DMS79 treated with DMSO at 0.1 percent for 48 hours (cell line): ENCODE measurements at places on chromosomes 3 and 15.

DNA sequence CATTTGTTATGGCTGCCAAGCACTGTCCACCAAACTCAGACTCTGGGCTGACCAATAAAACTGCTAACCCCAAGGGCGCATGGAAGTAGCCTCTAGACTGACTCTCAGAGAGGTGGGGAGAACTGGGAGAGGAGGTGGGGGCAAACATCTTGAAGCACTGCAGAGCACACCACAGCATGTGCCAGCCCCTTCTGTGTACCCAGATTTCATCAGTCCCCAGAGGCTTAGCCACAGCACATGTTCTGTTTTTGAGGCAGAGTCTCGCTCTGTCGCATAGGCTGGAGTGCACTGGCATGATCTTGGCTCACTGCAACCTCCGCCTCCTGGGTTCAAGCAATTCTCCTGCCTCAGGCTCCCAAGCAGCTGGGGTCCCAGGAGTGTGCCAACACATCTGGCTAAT is 119.5 kb upstream of the SPATA12 start:
- DNase-seq = no peak

DNA sequence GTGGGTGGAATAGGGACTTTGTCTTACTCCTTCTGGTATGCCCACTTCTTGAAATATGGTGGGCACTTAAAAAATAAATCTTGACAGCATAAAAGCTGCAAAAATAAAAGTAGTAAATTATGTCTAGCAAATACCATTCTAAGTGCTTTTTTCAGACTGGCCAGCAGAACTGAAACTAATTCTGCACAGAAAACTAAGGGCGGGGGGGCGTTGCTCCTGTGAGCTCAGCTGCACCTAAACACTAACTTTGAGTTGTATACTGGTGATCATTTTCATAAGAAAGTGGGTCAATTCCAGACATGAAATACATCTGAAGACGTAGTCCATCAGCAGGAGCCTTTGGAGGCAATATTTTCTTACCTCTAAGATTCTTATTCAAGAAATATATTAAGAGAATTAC is 114.8 kb downstream of the WDR76 start:
- DNase-seq = no peak

- no peak for DNase-seq
Observed at GRCh38 chr3:194312743-194313281, 38.3 kb downstream of the CPN2 start.

GRCh38 chr15:41878355-41878699 is 15.5 kb downstream of the SPTBN5 start:
- DNase-seq = peak; percentile 61

GRCh38 chr3:85572426-85572825 is 613.6 kb downstream of the CADM2 start:
- DNase-seq = no peak

DNA sequence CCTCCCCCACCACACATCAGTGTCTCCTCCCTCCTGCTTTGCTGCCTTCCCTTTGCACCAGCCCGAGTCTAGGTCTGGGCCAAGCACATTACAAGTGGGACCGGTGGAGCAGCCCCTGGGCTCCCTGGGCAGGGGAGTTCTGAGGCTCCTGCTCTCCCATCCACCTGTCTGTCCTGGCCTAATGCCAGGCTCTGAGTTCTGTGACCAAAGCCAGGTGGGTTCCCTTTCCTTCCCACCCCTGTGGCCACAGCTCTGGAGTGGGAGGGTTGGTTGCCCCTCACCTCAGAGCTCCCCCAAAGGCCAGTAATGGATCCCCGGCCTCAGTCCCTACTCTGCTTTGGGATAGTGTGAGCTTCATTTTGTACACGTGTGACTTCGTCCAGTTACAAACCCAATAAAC is 2.3 kb upstream of the ABCF3 start:
- DNase-seq = no peak

- DNase-seq = peak; percentile 59
Observed at GRCh38 chr15:50265620-50266019, at the start of gene HDC. TSS of gene HDC (minus strand) at chr15:50265726. CDS start at chr15:50265623, 103 bp downstream.

- DNase-seq = no peak
Observed at GRCh38 chr3:65936908-65937638, 101.6 kb downstream of the MAGI1 start.

DNA sequence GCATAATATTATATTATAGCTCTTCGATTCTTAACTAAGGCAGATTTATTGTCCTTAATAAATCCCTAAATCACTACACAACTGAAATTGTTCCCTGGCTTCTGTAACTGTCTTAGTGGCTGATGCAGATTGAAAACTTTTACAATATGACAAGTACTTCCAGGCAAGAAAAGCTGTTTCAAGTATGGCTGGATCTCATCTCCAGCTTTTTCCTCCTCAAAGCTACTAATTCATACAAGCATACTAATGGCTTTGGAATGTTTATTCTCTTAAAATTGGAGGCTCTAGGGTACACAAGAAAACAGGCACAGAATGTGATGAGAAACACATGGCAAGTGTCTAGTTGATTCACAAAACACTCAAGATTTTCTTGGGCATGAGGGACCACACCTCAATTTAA is 351.5 kb upstream of the ICE2 start:
- no peak for DNase-seq

DNA sequence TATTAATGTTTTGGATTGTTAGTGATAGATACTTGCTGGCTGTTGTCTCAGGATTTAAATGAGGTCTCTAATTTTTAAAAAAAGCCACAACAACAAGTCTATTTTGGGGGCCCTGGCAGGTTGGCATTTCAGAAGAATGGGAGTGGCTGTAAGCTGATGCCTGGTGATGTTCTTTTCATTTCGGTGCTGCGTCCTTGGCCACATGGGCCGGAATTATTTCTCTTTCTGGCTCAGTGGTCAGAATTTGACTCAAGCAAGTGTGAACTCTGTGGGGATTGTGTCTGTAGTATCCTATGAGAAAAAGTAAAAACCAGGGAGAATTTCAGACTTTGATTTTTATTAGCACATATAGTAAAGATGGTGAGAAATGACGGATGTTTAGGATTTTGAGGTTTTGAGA is 203.0 kb downstream of the AKAP13 start:
- no peak for DNase-seq

DNA sequence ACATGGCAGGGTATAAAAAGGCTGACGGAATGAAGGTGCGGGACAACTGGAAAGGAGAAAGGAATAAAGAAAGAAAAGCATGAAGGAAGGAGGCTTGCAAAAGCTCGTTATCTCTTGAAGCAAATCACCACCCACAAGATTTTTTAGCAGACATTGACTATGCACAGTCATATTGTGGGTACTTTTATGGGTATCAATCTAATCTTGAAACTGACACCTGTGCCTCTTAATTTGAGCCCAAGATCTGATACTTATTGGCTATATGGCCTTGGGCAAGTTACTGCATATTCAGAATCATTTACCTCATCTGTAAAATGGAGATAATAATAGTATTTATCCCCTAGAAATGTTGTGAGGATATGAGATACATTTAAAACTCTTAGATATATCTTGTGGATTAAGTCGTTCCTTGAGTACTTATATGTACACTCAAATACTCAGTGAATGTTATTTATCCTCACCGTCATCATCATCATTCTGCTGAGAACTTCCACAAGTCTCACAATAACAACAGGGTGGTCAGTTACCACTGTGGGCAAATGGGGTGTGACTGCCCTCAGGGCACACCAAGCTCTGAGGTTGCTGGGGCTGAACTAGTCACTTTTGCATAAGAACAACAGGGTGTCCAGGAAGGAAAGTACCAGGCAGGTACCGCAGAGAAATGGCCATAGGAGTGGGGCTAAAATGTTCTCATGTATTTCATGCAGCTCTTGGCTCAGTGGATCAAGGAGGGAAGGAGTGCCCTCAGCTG is 266.1 kb downstream of the SLC9A9 start:
- no peak for DNase-seq

GRCh38 chr15:58529041-58529440 is 97.2 kb downstream of the LIPC start:
- no peak for DNase-seq

DNA sequence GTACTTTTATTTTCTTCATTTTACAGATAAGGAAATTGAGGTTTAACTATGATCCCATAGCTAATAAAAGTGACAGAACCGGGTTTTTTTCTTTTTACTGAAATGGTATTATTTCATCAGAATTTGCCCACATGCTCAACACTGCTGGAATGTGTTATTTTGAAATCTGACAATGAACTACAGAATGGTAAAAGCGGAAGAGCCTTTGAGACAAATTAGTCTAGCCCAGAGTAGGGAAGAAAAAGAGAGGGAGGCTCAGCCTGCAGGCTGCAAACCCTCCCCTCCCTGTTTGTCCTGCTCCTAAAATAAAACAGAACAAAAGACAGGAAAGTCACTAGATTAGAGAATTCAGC is 100.3 kb upstream of the LIPC start:
- no peak for DNase-seq

DNA sequence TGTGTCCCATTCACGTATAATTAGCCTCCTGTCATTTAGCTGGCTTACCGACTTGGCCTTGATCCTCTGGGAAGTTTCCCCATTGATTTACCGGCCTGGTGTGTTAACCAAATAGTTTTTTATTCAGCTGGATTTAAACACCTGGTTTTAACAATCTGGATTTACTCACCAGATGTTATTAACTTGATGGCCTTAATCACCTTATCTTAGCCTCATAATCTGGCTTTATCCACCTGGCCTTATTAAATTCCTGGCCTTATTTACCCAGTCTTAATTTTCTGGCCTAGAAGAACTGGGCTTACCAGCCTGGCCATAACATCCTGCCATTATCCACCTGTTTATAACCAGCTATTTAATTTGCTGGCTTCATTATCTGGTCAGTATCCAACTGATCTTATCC is 89.9 kb downstream of the IL12A start:
- DNase-seq = no peak

- peak; percentile 29 for DNase-seq
Observed at GRCh38 chr3:122255757-122256439, 69.2 kb upstream of the CSTA start.

DNA sequence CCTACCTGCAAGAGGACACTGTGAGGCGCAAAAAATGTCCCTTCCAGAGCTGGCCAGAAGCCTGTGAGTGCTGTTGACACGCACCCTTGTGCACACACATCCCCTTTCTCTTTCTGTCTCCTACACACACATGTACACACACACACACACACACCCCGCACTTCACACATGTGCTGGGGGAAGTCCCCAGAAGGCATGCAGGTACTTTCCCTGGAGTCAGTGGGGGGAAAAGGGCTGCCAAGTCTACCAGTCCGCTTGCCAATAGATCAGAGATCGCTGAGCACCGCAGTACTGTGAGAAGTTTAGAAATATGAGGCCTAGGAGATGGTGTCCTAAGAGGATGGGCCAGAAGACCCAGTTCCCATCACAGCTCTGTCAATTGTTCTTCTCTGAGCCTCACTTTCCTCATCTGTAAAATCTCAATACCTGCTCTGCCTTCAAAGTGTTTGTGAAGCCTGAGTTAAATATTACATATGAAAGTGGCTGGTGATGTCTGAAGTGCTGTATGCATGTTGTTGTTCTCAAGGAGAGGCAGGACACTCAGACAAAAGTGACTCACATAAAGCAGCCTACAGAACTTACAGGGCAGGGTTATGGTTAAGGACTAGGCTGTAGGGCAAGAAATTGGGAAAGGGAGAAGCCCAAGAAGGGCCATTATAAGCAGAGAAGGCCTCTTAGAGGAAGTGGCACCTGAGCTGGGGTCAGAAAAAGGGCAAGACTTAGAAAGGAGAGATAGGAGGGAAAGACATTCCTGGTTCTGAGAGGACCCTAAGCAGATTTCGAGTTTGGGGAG is 6.8 kb downstream of the IL17RE start:
- DNase-seq = no peak

- DNase-seq = no peak
Observed at GRCh38 chr3:11611341-11611799, 32.3 kb downstream of the VGLL4 start.

DNA sequence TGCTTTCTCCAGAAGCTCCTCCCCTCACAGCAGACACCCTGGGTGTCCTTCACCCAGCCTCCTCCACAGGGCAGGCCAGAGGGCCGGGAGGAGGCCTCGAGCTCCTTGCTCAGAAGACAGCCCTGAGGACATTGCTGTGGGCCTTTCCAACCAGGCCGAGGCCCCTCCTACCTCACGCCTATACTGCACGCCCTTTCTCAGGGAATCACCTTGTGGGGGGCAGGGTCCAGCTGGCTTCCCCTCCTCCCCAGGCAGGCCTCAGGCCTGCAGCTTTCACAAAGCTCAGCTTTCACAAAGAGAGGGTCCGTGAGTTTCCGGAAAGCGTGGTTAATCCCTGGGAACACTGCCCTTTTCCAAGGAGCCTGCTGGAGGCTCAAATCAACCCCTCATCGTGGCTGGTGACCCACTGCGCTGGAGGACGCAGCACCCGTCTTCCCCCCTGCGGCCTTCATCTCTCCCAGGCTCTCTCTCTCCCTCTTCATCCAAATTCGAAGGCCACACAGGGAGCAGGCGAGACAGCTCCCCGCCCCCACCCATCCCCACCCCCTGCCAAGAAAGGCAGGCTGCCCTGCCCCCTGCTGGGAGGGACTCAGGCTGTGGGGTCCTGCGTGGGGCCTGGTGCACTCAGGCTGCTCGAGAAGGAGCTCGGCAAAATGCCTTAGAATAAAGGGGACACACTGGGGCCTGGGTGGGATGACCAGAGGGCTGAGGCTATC is 79.4 kb downstream of the OCA2 start:
- DNase-seq = no peak

DNA sequence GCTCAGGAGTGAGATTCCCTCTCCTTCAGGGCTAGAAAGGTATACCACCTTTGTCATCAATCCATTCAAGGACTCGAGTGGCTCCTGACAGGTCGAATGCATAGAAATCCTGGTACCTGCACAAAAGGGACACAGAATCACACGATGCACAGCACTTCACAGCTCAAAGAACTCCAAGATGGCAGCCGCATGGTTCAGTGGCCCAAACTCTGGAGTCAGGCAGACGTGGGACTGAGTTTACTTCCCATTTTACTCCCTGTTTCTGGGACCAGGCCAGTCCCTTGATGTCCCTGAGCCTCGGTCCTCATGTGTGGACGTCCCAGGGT is 536 bp downstream of the WDR73 start:
- DNase-seq = no peak

GRCh38 chr3:139762302-139762701 is 84.5 kb upstream of the NMNAT3 start:
- no peak for DNase-seq

DNA sequence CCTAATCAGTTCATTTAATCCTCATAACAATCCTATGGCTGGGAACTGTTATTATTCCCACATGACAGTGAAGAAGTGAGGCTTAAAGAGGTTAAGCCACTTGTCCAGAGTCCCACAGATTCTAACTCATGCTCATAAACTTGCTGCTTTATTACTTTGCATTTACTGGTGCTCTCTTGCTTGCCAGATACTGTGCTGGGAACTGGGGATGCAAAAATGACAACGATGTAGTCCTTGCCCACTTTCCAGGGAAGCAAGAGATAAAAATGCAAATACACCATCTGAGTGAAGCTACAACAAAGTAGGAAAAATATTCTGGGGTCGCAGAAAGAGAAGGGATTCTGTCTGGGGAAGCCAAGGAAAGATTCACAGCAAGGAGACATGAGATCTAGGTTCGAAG is 335.0 kb downstream of the VPS13C start:
- DNase-seq = no peak

- no peak for DNase-seq
Observed at GRCh38 chr3:195185583-195185982, 85.4 kb downstream of the XXYLT1 start.

DNA sequence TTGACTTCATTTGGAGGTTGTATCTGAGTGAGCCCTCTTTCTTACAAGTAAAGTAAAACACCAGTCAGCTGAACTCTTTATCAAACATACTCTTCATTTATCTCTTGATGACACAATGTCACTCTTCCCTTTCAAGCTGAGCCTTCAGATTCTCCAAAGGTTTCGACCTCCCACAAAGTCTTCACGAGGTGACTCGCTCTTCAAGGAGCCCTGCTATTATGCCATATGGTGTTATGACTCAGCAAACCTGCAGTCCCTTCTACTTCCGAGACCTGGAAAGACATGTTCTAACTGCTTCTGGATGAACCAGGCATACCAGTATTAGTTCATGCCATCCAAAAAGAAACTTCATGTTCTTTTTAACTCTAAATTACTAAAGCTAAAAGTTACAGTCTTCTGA is 23.1 kb downstream of the AADAC start:
- no peak for DNase-seq
